ENCODE measurements at places on chromosomes 6 and 20.

- no peak for DNase-seq
These were observed 575 bp downstream of the WTAP start for GRCh38 chr6:159727717-159728445.

DNA sequence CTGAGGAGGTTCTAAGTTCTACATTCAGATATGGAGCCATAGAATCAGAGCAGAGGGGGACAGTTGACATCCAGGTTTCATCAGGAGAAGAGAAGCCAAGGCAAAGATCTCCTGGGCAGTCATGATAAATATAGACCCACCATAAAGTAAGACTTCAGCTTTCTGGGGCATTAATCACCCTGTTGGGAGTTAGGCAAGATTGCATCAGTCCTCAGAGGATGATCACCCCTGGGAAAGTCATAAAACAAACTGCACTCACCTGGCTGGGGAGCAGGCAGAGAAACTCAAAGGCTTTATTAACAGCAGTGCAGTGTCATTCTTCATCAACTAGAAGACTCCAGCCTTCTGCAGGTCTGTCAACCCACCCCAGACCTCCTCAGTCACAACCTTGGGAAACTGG lies 301.3 kb upstream of the JARID2 start:
- peak; percentile 32 for DNase-seq

DNA sequence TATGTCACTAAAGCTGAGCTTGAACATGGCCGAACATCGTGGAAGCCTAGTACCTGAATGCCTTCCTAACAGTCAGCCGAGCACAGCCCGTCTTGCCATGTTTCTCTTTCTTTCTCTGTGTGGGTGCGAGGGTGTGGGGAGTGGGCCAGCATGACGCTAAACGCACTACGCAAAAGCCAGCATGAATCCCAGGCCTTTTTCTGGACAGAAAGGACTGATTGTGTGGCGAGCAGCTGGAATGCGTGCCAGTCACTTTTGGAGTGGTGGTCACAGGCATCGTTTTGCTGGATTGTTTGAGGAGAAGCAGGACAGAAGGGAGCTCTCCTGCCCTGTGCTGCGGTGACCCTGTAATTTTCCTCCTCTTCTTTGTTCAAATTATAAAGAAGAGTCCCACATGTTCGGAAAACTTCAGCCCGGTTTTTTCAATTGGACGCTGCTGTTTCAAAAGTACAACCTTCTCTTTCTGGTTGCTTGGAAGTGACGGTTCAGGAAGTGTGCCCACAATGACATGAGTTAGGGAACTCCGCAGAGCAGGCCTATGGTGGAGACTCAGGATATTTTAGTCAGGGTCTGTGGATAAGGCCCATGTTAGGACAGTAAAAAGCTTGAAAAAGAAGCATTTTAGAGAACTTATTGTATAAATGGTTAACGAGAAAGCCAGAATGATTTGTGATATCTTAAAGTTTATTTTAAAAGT lies 54.3 kb downstream of the PDE7B start:
- DNase-seq: no peak

DNA sequence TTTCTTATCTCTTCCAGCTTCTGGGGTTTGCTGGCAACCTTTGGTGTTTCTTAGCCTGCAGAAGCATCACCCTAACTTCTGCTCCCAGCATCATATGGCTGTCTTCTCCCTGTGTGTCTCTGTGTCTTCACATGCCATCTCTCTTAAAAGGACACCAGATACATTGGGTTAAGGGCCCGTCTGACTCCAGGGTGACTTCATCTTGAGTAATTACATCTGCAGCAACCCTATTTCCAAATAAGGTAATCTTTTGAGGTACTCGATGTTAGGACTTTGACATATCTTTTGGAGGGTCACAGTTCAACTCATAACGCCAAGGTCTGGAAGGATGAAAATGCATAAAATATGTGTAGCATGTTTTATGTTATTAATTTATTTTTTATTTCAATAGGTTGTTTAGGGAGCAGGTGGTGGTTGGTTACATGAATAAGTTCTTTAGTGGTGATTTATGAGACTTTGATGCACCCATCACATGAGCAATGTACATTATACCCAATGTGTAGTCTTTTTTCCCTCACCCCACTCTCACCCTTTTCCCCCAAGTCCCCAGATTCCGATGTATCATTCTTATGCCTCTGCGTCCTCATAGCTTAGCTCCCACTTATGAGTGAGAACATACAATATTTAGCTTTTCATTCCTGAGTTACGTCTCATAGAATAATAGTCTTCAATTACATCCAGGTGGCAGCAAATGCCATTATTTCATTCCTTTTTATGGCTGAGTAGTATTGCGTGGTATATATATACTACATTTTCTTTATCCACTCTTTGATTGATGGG lies 131.1 kb downstream of the TBXT start:
- DNase-seq: no peak

DNA sequence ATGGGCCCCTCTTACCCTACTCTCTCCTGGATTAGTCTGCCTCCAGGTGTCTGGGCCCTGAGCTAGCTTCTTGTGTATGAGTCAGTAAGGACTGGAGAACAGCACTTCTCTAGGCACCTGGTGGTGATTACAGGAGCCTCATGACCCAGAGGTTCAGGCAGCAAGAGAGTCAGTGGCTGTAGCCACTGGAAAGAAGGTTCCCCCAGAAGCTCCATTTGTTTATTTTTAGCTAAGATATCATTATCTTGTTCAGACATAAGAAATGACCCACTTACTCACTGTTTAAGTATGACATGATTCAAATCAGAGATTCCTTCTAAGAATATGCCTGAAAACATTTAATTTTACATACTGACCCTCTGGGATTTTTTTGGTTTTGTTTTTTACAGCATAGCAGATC lies 23.6 kb upstream of the SLC4A11 start:
- DNase-seq: no peak

DNA sequence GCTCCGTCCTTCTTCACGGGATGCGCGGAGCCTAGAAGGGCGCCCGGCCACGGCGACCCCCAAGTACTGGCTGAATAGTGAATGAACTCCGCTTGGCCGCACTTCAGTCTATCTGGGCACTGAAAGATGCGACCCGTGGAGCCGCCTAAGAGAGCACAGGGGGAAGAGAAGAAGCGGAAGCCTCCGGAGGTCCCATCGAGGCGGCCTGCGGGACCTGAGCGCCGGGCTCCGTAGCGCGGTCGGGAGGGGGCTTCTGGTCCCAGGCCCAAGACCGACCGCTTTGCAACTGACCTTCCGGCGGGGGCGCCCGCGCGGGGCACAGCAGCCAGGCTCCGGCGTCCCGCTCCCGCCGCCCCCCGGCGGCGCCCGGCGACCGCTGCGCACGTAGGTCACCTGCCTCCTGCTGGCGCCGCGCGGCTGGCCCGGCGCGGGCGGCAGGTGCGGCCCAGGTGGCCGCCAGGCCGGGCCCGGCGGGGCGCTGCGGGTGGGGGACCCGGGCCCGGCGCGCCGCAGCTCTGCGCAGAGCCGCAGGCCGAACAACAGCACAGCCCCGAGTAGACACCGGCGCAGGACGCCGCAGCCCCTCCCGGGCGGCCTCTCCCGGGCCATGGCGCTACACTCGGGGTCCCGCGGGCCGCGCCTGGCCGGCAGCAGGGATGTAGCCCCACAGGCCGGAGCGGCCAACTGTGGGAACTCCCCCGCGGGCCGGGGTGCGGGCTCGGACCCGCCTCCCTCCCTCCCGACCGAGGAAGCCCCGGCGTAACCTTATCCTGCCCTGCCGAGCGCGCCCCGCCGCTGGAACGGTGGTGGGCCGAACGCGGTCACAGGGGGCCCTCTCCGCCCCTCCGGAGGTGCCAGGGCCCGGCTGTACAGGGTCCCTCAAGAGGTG lies at the start of gene METTL24:
Gene METTL24, minus strand, starts transcription at position 686 of the 889 bp plus-strand sequence. Its CDS starts 77 bp downstream, at position 609.
- DNase-seq: peak; percentile 63

- no peak for DNase-seq
These were observed 802.3 kb downstream of the QKI start for GRCh38 chr6:164216839-164217238.

GRCh38 chr6:99467509-99468106 lies 42.5 kb upstream of the PNISR start:
- DNase-seq: peak; percentile 28

DNA sequence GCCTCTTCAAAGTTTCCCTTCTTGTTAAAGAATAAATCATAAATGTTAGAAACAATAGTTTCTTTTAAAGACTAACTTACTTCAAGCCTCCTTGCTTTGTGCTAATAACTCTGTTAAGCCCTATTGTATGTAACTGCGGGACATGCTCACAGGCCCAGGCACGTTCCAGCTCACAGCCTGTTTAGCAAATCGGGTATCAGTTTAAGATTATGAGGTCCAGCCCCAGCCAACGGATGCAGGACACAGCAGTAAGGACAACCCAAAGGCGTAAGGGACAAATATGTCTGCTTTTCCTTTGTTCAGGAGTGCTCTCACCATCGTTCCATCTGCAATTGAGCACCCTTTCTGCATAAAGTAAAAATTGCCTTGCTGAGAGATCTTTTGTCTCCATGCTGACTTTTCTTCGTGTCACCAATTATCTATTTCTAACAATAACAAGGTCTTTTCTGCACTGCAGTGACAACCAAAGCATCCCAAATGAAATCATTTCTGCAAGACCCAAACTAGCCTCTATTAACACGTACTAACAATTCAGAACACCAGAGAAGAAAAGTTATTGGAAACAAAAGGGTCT lies 1.4 kb downstream of the C6orf52 start:
- no peak for DNase-seq

DNA sequence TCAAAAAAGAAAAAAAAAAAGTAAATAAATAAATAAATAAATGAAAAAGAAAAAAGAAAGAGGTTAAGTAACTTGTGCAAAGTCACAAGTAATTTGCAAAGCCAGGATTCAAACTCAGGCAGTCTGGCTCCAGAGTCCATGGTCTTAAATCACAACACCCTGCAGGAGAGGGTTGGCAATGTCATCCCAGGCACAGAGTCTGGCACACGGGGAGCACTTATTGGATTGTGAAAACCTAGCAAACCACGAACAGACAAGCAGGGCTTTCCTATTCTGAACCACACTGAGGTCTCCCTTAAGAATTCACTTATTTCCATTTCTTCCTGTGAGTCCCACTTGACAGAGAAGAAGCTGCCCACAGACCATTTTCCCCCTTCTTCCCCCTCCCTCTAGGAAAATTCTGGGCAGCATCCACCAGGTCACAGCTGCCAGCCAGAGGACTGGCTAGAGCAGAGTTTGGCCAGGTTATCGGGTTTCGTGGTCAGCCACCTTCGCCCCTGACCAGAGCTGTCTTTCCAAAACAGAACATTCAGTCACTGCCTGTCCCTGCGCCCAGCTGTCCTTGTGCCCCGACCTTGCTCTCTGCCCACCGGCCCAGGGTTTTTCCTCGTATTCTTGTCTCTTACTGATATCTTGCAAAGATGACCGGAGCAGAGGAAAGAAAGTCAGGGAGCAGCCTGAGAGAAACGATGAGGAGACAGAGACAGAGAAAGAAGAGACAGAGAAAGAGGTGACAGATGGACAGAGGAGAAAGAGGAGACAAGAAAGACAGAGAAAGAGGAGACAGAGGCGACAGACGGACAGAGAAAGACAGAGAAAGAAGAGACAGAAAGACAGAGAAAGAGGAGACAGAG lies 106.4 kb upstream of the PTPN1 start:
- no peak for DNase-seq

DNA sequence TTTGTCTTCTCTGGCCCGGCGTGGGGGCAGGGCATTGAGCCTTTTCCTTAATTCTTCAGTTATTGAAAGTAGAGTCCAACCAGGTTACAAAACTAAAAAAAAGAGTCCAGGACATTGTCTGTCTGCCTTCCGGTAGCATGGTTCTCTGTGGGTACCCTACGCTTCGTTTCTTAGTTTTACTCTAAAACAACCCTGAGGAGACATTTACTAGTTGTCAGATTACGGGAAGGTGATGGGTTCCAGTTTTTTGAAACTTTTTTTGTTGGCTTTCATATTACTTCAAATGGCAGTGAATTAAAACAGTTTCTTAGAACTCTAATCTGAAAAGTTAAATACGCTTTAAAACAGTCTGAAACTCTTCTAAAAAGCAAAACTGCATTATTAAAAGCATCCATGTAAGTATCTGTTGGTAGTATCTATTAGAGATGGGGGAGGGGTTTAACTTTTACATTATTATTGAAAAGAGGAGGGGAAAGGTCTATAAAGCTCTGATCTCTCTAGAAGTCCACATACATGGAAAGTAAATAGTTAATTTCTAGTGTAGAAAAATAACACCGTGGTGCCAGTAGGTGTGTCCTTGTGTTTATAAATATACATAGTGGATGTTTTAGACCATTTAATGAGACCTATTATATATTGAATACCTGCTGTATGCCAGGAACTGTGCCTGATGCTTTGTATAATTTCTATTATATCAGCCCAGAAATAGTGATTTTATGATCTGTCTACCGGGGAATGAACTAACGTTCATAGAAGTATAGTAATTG lies 2.2 kb downstream of the BICRAL start:
- DNase-seq: peak; percentile 41

- DNase-seq: no peak
These were observed 954.7 kb upstream of the ADGRB3 start for GRCh38 chr6:67680297-67680932.

- no peak for DNase-seq
These were observed 130.0 kb downstream of the SCP2D1 start for GRCh38 chr20:18943542-18943941.

GRCh38 chr6:42619963-42620362 lies 56.1 kb downstream of the UBR2 start:
- DNase-seq: no peak

- DNase-seq: no peak
These were observed 40.4 kb upstream of the PRELID3B start for GRCh38 chr20:59082981-59083380.

- DNase-seq: no peak
These were observed 546.6 kb downstream of the CD83 start for GRCh38 chr6:14664112-14664601.

- peak; percentile 66 for DNase-seq
These were observed 2.6 kb downstream of the BNIP5 start for GRCh38 chr6:36333931-36334725.

DNA sequence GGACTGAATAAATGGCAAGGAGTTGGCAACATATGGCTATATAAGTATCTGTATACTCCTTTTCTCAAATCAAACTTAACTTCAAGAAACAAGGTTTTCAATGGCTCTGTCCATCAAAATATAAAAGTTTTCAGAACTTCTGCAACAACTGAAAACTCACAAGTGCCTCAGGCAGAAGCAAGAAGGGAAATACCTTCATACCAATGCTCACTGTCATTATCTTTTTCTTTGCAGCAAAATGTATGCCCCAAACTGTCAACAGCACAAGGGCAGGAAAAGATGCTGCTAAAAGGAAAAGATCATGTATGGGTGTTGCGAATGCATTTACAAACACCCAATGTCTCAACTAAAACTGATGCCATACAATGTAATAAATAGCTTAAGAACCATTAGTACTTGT lies 45.9 kb downstream of the PTPRK start:
- DNase-seq: no peak

DNA sequence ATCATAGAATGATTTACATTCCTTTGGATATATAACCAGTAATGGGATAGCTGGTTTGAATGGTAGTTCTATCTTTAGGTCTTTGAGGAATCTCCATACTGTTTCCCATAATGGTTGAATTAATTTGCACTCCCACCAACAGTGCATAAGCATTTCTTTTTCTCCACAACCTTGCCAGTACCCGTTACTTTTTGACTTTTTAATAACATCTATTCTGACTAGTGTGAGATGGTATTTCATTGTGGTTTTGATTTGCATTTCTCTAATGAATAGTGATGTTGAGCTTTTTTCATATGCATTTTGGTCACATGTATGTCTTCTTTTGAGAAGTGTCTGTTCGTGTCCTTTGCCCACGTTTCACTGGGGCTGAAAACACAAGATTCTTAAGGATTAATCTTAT lies 107.3 kb downstream of the TINAG start:
- DNase-seq: no peak

All from small intestine (tissue), 16 donors.